Substantia nigra (tissue), 51 donors: ENCODE measurements at places on chromosomes 7 and 10.

DNA sequence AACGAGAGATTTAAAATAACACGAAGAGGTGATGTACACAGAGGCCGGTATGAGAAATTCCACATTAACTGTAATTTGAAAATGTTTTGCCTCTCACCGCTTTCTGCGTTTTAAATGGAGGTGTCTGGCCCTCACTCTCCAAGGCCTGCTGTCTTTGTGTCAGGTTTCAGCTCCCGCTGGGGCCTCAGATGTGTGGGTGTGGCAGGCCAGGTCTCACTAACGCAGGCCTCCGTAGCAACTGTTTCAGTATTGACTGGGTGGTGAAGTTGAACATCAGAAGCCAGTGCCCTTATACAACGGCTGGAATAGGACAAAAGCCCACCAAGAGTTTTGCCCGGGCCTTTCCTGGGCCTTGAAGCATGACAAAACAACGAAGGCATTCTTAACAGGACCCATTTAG lies 303.1 kb downstream of the ADARB2 start:
- no peak for DNase-seq

- no peak for DNase-seq
Observed at GRCh38 chr10:73644767-73645166, 3.5 kb upstream of the MYOZ1 start.

- DNase-seq: no peak
Observed at GRCh38 chr7:34756025-34756437, 98.0 kb downstream of the NPSR1 start.

- no peak for DNase-seq
Observed at GRCh38 chr10:27611236-27611635, 107.1 kb downstream of the RAB18 start.

- no peak for DNase-seq
Observed at GRCh38 chr7:78900806-78901205, 552.7 kb downstream of the MAGI2 start.

DNA sequence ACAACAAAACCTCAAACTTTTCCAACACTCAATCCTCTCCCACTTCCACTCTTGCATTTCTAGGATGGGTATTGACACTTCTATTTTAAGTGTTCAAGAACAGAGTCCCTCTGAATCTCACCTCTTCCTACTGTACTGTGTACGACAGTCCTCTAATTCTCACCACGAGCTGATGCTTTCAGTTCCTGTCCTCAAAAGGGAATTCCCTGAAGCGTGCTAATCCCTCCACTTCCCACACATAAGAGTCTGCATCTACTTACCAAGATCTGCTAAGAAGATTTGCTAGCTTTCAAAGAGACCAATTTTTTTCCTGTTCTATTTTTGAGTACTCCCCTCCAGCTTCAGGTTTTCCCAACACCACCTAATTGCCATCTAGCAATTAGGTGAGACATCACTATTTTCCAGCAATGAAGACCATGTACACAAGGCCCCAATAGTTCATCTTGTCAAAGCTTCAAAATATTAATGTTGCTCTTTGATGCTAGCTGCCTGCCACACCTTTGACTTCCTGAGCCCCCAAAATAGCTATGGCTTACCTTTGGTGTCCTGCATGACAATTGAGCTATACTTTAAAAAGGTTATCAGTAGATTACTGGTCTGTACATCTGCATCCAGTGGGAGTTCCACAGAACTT lies 54.4 kb downstream of the ARMH3 start:
- no peak for DNase-seq

DNA sequence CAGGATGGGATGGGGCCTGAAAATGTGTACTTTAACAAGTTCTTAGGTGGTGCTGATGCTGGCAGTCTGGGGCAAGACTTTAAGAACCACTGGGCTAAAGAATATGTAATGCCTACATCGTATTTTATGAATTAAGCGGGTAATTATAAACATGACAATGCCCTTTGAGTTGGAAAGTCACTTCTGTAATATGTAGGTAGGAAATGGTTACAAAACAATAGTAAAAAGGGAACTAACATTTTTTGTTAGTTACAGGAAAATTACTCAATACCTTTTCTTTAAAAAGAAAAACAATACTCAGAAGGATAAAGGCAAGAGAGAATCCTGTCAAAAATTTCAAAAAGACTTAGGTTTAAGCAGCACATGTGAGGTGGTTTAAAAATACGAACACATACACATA lies 48.3 kb upstream of the STEAP4 start:
- DNase-seq: no peak

DNA sequence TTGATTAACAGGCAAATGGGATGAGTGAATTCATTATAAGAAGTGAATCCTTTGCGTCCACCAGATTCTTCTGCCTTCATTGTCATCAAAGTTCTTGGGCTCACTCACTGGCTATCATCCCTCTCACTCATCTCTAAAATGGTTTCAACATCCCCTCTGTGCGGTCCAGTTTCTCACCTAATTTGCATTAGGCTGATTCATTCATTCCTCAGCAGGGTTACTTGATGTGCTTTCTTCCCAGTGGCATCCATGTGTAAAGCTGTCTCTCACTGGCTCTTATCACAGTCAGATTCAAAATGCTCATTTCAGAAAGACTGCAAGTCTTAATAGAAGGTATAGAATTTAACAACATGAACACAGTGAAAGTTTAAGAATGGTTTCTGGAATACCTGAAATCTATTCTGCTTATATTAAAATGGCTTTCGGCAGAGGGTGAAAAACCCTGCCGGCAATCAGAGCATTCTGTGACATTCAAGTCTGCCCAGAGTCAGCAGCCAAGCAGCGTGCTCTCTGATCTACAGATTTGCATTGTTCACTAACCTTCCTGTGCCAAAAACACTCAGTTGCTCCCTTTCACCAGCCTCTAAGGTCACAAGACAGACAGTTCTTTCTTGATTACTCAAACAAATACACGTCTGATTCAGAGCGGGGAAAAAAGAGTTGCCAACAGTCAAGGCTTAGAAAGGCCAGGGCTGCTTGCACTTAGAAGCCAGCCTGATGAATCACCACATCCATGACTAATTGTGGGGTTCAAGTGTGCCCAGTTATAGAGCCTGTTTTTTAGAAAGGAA lies 106.7 kb downstream of the TES start:
- no peak for DNase-seq

- no peak for DNase-seq
Observed at GRCh38 chr7:70700055-70700940, 431.6 kb upstream of the GALNT17 start.

GRCh38 chr10:78763651-78764395 lies 304.9 kb upstream of the ZMIZ1 start:
- DNase-seq: no peak

DNA sequence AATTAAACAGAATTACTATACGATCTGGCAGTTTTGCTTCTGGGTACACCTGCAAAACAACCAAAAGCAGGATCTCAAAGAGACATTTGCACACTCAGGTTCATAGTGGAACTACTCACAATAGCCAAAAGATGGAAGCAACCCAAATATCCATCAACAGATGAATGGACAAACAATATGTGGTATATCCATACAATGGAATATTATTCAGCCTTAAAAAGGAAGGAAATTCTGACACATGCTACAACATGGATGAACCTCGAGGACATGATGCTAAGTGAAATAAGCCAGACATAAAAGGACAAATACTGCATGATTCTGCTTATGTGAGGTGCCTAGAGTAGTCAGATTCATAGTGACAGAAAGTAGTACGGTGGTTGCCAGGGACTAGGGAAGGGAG lies 330.7 kb downstream of the PLXNA4 start:
- DNase-seq: no peak

- DNase-seq: no peak
Observed at GRCh38 chr7:143042159-143042789, 9.9 kb upstream of the OR6V1 start.

GRCh38 chr7:149004405-149005370 lies 23.6 kb downstream of the PDIA4 start:
- DNase-seq: no peak

DNA sequence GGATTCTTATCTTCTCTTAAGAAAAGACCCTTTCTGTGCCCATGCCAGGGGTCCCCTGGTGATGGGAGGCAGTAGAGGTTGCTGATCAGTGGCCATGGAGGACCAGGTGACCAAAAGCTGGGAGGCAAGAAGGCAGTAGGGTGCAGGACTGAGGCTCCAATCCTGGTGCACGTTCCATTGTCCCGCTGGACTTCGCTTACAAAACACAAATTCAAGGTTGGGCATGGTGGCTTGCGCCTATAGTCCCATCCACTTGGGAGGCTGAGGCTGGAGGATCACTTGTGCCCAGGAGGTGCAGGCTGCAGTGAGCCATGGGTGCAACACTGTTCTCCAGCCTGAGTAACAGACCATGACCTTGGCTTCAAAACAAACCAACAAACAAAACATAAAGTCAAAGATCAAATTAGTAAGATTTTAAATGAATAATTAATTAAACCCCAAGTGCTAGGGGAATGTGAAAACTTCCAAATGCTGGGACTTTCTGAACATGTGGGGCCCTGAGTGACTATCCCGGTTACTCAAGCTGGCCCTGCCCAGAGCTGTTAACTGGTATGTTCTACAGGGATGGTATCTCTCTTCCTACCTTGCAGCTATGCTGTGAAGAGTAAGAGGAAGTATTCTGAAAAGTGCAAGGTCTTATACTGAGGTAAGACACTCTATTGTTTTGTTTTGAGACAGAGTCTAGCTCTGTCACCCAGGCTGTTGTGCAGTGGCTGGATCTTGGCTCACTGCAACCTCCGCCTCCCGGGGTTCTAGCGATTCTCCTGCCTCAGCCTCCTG lies 97.6 kb downstream of the LYZL2 start:
- no peak for DNase-seq

DNA sequence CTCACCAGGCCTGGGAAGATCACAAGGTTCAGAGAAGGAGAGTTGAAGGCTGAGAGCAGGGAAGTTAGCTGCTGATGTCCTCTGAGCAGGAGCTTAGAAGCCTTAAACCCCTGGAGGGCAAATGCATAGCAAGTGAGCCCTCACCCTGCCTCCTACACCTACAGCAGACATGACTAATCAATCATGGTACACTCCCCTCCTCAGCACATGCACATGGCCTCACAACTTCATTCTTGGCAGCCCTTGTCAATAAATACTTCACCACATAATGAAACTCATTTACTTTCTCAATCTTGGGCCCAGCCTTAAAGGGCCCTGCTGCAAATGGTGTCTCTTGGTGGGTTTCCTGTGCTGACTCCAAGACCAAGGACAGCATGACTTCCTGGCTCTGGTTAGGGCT lies 12.9 kb downstream of the MMRN2 start:
- no peak for DNase-seq

GRCh38 chr7:105178928-105179541 lies 165.0 kb downstream of the KMT2E start:
- DNase-seq: no peak

- DNase-seq: no peak
Observed at GRCh38 chr7:130279286-130279685, 12.6 kb downstream of the CPA2 start.

DNA sequence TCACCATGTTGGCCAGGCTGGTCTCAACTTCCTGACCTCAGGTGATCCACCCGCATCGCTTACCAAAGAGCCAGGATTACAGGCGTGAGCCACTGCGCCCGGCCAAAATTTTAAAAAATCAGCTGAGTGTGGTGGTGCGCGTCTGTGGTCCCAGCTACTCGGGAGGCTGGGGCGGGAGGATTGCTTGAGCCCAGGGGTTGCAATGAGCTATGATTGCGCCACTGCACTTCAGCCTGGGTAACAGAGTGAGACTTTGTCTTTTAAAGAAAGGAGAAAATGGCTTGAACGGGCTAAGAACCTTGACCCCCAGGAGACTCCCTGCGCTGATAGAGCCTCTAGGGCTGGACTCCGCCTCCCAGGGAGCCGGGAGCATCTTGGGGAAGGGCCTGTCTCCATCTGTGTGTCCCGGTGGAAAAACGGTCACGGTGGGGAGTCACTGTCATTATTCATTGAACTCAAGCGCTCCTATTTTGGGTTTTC lies 760 bp upstream of the KCTD7 start:
- no peak for DNase-seq

DNA sequence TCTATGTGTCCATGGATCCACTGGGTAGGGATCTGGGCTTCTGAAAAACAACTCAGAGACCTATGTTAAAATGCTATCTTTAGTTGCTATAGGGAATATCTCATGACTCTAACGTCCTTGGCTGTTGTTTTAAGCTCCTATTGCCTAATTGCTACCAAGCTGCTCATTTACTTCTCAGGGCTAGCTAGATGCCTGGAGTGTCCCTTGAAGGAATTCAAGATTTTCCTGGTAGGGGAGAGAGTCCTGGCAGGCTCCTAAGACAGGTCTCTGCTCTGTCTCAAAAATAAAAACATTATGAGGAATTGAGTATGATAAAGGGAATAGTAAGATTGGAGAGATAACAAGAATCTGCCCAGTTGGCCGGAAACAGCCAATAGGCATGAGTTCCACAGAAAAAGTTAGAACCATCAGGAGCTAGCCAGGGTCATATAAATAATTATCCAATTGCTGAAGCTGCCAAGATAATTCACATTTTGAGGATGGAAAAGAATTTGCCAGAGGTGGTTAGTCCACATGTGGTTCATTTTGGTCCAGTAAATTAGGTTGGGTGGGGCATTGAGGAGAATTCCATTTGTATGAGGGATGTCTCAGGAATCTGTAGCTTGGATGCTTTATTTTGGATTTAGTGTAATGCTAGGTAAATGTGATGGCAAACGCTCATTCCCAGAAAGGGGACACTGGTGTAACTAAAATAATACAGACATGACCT lies 362.7 kb upstream of the VSTM2A start:
- DNase-seq: no peak

DNA sequence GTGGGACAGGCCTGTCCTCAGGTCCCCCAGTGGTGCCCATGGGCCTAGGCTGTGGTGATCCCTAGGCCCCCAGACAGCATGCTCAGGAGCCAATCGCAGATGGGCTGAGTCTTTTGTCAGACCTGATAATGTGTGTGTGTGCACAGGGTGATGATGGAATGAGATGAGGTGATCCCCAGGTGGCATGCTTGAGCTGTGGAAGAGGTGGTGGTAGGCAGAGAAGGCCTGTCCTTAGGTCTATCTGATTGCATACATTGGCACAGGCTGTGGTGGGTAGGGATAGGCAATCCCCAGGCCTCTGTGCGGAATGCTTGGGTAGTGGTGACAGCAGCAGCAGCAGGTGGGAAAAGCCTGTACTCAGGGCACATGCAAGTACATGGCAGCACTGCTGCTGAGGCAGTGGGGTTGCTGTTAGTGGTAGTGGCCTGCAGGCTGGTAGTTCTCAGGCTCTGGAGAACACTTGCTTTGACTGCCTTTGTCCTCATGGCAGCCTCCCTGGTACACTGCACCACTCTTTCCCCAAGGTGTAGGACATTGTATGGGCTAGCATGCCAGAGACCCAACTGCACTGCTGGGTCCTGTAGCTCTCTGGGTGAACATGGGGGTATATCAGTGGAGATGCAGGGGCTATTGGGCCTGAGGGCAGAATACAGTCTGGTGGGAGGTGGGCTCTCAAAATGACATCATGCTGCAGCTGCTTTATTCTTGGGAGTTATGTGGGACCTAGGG lies 260.9 kb upstream of the PLPP4 start:
- no peak for DNase-seq

GRCh38 chr7:3832199-3832598 lies 531.1 kb downstream of the SDK1 start:
- no peak for DNase-seq

GRCh38 chr10:14560791-14561765 lies 213.6 kb downstream of the FAM107B start:
- peak; percentile 54 for DNase-seq

GRCh38 chr10:1063232-1063865 lies 7.2 kb downstream of the WDR37 start:
- DNase-seq: no peak
